ENCODE measurements at places on chromosomes 1 and 21.

- no peak for DNase-seq
Observed at GRCh38 chr1:44072204-44072603, 40.9 kb upstream of the SLC6A9 start.

DNA sequence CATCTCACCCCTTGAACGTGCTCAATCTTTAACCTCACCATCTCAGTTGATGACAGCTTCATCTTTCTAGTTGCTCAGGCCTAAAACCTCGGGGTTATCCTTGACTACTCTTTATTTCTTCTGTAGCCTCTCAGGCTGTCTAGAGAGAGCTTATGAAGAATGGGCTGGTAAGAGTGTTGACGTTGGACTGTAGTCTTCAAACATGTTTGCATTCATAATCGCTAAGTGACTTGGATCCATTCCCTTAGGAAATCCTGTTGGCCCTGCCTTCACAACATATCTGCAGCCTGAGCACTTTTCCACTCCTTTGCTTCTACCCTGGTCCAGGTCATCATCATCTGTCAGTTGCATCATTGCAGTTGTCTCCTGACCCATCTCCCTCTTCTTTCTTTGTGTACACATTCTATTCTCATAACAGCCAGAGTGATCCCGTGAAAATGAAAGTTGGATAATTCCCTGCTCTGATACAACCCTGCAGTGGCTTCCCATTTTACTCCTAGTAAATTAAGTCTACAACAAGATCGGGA lies 10.5 kb downstream of the UCK2 start:
- no peak for DNase-seq

- DNase-seq, result no peak
Observed at GRCh38 chr1:211910913-211911485, 80.4 kb upstream of the LPGAT1 start.

DNA sequence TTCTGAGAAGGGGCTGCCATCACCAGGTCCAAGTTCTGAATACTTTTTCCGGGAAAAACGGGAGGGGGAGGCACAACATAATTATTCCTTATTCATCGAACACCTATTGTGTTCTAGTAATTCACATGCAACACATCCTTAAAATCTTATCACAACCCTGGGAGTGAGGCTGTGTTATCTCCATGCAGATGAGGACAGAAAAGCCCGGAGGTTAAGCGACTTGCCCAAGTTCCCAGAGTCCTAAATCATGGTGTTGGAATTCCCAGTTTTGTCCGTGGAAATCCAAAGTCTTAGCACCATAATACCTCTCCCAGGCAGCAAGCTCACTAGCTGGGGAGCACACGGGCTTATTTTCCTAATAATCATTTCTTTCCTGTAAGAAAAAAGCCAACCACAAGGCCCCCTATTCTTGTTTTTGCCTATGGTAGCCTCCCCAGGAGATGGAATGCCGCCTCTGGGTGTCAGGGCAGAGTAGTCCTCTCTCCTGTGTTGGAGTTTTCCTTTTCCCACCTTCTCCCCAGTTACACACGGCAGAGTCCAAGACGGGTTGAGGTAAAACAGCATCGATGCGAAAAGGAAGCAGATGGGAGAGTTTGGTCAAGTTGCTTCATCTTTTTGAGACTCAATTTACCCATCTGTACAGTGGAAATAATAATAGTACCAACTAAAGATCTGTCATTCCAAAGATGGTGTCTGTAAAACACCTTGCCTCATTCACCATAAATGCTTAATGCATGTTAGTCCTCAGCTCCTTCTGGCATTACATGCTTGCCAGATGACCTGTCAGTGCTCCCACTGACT lies 228.0 kb upstream of the TMEM51 start:
- no peak for DNase-seq

- DNase-seq, result peak; percentile 6
Observed at GRCh38 chr1:23459338-23459757, 24.6 kb downstream of the ASAP3 start.

DNA sequence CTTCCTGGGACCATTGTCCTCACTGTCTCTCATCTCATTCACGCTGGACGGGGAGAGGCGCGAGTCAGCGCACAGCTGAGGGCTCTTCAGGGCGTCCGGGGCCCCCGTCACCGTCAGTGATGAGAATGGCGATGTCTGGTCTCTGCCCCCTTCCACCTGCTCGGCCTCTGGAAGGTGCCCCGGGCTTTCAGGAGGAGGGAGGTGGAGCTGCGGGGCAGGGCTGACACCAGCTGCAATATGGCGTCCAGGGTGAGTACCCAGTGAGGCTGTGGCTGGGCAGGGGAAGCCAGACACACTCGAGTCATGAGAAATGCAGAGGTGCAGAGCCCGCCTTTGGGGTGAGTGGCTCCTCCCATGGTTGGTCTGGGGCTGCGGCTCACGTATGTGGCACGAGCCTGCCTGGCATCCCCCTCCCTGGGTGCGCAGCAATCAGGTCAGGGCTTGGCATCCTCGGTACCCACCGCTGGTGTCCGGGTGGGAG lies 15.1 kb downstream of the MORN1 start:
- no peak for DNase-seq

Data from NCI-H146 (cell line).